ENCODE measurements at places on chromosomes 6 and 20.

DNA sequence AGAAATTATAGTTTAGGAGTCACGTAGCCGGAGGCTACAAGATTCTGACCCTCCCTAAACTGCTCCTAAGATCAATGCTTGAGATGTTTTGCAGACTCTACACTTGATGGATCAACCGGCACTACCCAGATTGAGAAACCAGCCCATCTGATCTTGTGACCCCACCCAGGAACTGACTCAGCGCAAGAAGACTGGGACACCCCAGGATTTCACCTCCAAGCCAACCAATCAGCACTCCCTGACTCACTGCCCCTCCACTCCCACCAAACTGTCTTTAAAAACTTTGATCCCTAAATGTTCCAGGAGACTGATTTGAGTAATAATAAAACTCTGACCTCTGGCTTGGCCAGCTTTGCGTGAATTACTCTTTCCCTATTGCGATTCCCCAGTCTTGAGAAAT lies 99.8 kb downstream of the OPRM1 start:
- DNase-seq = no peak

DNA sequence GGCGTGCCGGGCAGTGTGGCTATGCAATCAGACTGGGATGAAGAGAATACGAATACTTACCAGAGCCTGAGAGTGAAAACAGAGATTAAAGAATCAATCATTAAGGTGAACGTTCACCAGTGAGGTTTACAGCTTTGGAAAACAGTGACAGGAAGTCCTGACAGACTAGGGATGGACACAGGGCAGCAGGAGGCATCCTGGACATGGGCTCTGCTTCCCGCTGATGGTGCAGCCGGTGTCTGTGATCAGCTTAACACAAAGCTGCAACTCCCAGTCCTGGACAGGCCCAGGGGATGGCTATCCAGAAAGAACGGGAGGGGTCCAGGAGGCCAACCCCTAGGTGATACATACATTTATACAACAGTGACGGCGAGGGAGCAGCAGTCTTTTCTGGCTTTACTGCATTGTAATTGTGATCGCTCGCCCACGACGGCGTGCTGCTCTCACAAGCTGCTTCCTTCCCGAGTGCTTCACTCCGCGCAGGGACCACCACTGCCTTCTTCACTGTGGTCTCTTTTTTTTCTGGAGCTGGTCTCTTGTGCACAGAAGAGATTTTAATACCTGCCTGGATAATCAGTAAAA lies 20.7 kb downstream of the DIDO1 start:
- DNase-seq = no peak

DNA sequence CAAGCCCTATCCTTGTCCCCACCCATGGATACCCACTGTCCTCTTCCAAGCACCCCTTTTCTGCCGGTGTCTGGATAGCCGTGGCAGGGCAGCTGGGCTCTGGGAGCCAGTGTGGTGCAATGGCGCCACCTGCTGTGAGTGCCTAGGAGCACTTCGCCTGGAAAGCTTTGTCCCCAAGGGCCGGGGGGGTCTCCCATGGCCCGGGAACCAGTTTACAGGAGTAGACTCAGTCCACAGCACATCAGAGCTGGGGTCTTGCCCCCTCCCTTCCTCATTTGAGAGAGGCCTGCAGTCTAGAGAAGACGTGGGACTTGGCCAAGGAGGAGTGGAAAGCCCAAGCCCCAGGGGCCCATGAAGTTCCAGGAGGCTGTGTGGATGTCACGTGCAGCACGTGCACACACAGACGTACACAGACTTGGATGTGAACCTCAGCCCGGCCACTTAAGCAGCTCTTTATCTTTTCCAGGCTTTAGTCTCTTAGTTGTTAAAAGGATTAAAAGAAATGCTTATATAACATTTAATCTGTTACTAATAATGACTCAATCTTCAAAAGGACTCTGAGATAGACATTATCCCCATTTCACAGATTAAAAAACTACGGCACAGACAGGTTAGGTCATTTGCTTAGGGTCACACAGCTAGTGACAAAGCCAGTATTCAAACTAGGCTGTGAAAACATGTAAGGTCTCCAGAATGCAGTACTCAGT lies 40.9 kb upstream of the CDH22 start:
- peak; percentile 33 for DNase-seq

- no peak for DNase-seq
Observed at GRCh38 chr20:37288091-37288490, 1.4 kb upstream of the MANBAL start.

- DNase-seq = no peak
Observed at GRCh38 chr20:57671662-57672061, 38.2 kb downstream of the PMEPA1 start.

GRCh38 chr6:157098999-157099398 lies 224.3 kb downstream of the TMEM242 start:
- no peak for DNase-seq

GRCh38 chr6:111477481-111477938 lies 5.5 kb downstream of the REV3L start:
- no peak for DNase-seq

GRCh38 chr6:71342772-71343171 lies 54.2 kb downstream of the OGFRL1 start:
- DNase-seq = no peak

- DNase-seq = no peak
Observed at GRCh38 chr6:136326038-136326553, 36.5 kb upstream of the BCLAF1 start.

- DNase-seq = no peak
Observed at GRCh38 chr20:63092660-63093215, 86.0 kb upstream of the BHLHE23 start.

DNA sequence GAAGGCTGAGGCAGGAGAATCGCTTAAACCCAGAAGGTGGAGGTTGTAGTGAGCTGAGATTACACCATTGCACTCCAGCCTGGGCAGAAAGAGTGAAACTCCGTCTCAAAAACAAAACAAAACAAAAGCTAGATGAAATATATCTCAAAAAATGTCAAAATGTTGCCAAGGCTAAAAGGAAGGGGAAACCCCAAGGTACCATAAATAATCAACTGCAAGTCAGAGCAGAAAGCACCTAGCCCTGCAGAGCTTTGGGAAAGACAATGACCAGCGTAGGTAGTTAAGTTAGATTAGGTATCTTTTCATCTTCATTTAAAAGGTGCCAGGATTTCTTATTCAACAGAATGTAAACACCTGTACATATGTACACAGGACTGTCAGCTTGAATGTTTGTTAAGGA lies 33.0 kb downstream of the AKIRIN2 start:
- no peak for DNase-seq

GRCh38 chr20:24765316-24766142 lies 183.5 kb upstream of the CST7 start:
- no peak for DNase-seq

DNA sequence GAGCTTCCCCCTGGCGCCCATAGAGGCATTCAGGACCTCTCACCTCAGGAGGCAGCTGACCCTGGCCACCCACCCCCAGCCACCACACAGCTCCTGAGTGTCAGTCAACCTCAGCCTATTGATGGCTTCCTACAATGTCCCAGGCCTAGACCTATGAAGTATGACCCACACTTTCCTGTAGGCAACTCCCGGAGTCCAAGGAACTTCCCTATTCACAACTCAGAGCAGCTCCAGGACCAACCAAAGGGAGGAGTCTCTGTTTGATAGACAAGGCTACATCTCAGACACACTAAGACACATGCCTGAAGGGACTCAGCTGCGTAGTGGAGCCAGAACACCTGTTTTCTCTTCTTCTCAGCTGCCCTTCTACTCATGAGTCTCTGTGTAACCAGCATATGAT lies 169.1 kb downstream of the MAFB start:
- DNase-seq = no peak

GRCh38 chr6:151230277-151230577 lies 9.5 kb upstream of the AKAP12 start:
- no peak for DNase-seq

GRCh38 chr20:31632548-31633338 lies 5.0 kb upstream of the COX4I2 start:
- no peak for DNase-seq

DNA sequence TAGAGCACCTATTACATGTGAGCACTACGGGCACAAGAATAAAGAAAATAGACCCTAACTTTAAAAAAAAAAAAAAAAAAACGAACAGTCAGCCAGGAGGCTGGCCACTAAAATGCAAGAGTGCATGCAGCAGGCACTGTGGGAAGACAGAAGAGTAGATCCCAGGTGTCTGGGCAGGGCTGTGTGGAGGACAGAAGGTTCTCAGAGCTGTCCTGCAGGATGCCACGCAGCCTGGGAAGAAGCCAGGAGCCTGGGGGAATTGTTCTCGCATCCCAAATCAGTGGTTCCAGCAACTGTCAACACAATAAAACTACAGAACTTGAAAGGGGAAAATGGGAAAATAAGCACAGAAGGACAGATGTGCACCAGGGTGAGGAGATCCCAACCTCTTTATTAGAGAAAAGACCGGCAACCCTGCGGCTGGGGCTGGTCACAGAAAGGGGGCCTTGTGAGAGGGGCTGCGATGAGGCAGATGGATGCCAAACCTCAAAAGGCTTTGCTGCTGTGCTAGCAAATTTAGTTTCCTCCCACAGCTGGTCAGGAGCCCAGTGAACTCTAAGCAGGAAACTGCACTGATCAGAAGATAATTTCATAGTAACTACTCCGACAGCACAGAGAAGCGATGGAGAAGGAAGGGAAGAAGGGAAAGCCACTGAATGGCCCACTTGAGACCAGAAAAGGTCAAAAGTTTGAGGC lies 30.9 kb downstream of the MAP3K5 start:
- peak; percentile 35 for DNase-seq

- peak; percentile 93 for DNase-seq
Observed at GRCh38 chr6:33904050-33904746, 100.4 kb upstream of the MLN start.

Measured in activated CD4-positive, alpha-beta T cell treated with anti-CD3 and anti-CD28 coated beads, Interleukin-2, amount 50 U/mL, for 16 hours (primary cell).